ENCODE measurements at places on chromosomes 12 and 14.

GRCh38 chr14:34361504-34362011, 100.5 kb downstream of the SPTSSA start:
- no peak for DNase-seq

DNA sequence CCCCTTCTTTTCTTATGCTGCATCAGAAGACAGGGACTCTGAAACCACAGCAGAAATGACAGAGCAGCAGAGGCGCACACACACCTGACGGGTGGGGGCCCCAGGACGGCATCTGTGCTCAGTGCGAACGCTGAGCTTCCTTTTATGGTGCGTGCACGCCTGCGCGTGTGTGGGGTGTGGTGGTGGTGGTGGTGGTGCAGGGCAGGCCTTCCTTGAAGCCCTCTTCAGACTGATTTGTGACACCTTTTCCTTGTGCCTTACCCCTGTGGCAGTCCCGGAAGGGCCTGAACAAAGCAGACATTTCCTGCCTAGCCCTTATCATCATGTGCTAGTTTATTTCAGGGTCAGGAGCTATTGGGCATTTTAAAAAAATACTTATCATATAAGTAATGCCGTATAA, 75.7 kb downstream of the TSPAN9 start:
- no peak for DNase-seq

DNA sequence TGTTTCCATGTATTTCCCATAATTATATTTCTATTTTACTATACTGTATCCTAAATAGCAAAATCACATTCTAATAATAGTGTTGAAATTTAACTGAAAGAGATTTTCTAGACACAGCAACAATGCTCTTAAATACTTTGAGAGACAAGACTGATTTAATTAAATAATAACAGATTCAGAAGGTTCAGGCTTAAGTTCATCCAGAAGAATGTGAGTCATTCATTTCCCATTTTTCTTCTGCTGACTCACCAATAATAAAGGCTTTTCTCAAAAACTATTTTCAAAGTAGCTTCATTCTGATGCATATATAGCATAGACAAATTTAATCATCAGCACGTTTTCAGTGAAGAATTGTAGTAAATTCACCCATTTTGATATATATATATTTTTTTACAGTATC, 481.4 kb downstream of the MDGA2 start:
- peak; percentile 31 for DNase-seq

GRCh38 chr12:65720136-65721130, 103.8 kb upstream of the HMGA2 start:
- no peak for DNase-seq

GRCh38 chr12:20006871-20007730, 361.2 kb upstream of the PDE3A start:
- peak; percentile 9 for DNase-seq

- no peak for DNase-seq
These were observed 583.5 kb upstream of the TBX3 start for GRCh38 chr12:115267464-115267863.
